Left ventricle myocardium inferior (tissue), 1 donor: ENCODE measurements at places on chromosomes 6 and 20.
A peak's percentile ranks its signal among the peaks of the same experiment; 100 is the strongest.

- DNase-seq: no peak
Measured at GRCh38 chr20:14712302-14712739, 374.9 kb upstream of the FLRT3 start.

DNA sequence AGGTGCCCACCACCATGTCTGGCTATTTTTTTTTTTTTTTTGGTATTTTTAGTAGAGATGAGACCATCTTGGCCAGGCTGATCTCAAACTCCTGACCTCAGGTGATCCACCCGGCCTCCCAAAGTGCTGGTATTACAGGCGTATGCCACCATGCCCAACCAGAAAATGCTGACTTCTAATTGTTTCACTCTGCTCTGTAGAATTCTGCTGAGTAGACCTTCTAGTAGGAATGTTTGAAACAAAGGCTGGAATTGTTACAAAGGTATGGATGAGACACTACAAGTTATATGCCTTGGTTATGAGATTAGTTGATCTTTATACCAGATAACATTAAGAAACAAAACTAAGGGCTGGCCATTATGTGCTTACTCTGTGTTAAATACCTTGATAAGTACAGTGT, 44.8 kb downstream of the MEP1A start:
- no peak for DNase-seq

GRCh38 chr6:79193971-79194370, 40.5 kb downstream of the HMGN3 start:
- no peak for DNase-seq

GRCh38 chr6:169366258-169366901, 112.7 kb upstream of the THBS2 start:
- DNase-seq: no peak

DNA sequence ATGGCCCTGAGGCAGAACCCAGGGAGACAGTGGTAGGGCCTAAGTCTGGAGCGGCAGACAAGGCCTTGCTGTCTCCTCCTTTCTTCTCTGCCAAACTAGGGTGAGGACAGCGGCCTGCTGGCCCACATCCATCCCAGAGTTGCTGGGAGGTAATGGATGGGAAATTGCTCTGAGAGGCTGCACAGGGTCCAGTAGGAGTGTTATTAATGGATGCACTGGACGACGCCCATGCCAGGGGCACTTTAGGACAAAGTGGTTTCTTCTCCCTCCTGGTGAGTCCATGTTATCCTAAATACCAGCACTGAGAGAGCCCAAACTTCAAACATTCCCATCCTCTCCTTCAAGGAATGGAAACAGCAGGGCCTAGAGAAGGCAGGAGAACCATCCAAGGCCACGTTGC, 28.3 kb upstream of the PREX1 start:
- DNase-seq: no peak

DNA sequence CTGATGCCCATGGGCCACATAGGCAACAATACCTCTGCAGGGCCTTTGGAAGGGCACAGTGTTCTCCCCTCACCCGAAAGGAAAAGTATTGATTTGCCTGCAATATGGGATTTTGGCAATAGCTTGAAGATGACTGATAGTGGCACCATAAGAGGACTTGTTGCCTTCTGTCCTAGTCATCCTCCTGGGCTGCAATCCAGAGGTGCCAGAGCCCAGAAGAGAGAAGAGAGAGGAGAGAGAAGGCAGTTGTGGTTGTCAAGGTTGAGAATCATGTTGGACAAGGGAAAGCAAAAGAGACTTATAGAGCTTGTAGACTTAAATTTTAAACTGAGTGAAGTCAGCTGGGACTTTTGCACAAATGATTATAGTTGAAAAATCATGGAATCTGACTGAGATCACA, 14.6 kb downstream of the HDGFL1 start:
- no peak for DNase-seq

DNA sequence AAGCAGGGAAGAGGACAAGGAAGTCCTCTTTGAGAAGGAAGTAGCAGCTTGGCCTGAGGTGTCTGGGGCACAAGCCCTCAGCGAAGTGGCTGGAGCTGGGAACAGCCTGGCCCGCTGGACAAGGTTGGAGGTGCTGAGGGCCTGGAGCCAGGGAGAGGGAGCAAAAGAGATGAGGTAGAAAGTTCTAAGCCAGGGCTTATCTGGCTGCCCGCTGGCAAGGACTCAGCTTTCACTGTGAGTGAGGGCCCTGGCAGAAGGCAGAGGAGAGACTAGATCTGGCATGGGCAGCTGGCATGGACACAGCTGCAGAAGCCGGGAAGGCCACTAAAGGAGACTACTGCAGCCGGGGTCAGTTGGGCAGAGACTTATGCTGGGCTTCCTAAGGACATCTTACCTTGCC, 21.8 kb upstream of the PCMTD2 start:
- DNase-seq: peak; percentile 77

DNA sequence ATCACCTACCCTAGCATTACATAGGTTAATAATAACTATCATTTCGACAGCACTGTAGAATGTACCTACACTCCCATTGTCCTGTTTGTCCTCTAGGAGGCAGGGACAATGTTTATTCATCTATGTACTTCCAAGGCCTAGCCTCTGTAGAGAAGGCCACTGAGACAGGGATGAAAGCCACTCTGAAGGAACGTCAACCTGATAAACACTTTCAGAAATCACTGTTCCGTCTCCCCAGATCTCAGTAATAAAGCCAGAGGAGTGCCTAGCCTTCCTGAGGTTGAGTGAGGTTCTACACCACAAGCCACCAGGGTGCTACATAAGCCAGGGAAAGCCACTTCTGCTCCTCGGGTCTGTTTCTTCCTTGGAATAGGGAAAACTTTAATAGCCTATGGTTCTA, 44.8 kb downstream of the POPDC3 start:
- no peak for DNase-seq

GRCh38 chr6:122571888-122572287, 38.3 kb upstream of the PKIB start:
- DNase-seq: no peak

DNA sequence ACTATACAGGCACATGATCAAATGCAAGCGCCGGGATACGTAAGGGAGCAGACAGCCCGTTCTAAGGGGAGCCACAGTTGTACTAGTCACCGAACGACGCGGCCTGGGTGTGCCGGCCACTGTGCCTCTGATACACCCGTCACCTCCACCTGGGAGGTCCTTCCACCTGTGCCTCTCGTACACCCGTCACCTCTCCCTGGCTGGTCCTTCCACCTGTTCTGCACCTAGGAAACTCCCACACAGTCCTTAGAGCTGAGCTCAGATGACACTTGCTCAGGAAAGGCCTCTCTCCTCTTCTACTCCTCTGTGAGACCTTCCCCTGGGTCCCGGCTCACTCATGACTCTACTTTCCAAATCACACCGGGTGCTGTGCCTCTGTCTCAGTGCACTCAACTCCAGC, 245.0 kb downstream of the TTLL2 start:
- no peak for DNase-seq

- no peak for DNase-seq
Measured at GRCh38 chr6:161890832-161891297, 617.0 kb upstream of the AGPAT4 start.

DNA sequence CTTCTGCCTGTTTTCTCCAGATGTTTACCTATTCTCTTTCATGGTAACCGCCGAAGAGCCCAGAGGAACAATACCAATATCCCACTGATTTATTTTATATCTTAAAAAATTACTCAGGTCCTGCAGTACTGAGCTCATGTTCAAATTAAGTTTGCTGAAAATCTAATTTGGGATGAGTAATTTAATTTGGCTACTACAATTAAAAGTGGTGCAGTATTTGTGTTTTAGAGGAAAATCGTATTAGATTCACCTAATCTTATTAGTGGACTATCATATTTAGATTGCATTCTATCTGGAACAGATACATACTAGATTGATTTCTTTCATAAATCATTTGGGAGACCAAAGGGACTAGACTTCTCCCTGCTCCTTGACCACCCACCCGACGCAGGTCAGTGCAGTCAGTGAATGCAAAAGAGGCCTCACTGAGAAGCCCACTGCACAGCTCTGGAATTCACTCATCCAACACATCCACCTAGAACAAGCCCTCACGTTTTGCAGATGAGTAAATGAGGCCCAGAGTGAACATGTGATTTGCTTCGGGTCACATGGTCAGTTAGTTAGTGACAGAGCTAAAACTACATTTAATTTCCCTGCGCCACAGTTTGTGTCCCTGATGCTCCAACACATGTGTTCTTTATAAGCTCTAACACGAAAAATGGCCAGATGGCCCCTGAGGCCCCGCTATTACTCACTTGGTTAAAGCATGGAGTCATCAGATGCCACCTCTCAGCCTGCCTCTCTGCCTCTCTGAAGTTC, 101.8 kb downstream of the TRERF1 start:
- DNase-seq: no peak

- no peak for DNase-seq
Measured at GRCh38 chr6:93678841-93679454, 259.6 kb upstream of the EPHA7 start.

GRCh38 chr6:33323623-33323948, 6.0 kb upstream of the ZBTB22 start:
- no peak for DNase-seq

DNA sequence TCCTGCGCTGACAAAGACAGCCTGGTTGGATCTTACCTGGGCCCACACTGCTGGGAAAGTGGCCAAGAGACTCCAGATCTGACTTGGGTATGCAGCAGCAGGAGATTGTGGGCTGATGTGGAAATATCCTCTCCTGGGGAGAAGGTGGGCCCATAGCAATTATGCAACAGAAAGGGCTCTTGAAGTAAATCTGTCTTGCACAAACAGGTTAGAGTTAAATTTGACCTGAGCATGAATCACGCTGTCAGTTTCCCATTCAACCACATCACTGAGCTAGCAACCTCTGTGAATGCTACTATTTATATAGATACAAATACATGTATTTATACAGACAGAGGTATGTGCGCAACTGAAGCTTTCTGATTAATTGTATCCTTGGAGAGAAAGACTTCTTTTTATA, 28.3 kb upstream of the PDYN start:
- DNase-seq: no peak
